ENCODE measurements at places on chromosomes 3 and 15. TPM values are rescaled to one million over a fixed set of nuclear protein-coding genes. Genes with fewer than 3 reads are reported as not detected.

The KLHL6 gene
- 0.69 TPM for total RNA-seq

The TMEM207 gene
- not detected for total RNA-seq

The CLDN1 gene
- 0.08 TPM for total RNA-seq

The VEPH1 gene
- total RNA-seq = 0.16 TPM

The PP2D1 gene
- not detected for total RNA-seq

The NR1I2 gene
- not detected for total RNA-seq
